Stimulated activated CD8-positive, alpha-beta memory T cell treated with anti-CD3 and anti-CD28 coated beads, Interleukin-4, amount 100 ng/mL, for 24 hours (primary cell): ENCODE measurements at places on chromosomes 1 and 21.

GRCh38 chr21:31133243-31133830 is 95.1 kb upstream of the KRTAP19-8 start:
- no peak for DNase-seq

DNA sequence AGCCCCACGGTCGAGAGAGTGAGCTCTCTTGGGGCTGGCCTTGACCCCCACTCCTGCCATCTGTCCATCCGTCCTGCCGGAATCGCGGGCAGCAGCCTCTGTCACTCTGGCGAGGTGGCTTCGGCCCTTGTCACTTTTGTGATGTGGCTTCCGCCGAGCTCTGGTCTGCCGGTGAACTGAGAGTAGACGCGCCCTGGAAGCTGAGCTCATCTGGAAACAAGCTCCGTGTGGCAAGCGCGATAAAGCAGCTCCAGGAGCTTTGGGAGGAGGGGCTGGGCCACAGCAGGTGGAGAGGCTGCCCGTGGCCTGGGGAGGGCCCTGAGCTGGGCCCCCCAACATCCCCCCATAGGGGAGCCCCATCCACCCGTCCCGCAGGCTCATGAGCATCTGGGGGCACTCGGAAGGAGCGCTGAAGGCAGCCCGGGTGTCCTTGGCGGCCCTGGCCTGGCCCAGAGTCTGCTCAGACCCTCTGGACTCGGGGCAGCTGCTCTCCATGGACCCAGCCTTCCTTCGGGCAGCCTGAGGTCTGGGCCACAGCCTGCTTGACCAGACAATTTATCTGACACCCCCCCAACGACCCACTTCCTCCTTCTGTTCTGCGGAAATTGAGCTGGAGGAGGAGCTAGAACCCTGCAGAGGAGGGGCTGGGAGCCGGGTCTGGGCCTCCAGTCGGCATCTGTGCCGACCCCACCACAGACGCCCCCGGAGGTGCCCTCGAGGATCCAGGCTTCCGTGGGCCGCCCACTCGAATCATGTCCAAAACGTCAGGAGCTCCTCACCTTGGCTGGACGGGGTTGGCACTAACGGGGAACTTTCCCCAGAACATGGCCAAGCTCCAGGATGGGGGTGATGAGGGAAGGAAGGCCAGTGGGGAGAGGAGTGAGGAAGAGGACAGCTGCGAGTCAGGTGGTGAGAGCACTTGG is 59.1 kb downstream of the SLC19A1 start:
- no peak for DNase-seq

DNA sequence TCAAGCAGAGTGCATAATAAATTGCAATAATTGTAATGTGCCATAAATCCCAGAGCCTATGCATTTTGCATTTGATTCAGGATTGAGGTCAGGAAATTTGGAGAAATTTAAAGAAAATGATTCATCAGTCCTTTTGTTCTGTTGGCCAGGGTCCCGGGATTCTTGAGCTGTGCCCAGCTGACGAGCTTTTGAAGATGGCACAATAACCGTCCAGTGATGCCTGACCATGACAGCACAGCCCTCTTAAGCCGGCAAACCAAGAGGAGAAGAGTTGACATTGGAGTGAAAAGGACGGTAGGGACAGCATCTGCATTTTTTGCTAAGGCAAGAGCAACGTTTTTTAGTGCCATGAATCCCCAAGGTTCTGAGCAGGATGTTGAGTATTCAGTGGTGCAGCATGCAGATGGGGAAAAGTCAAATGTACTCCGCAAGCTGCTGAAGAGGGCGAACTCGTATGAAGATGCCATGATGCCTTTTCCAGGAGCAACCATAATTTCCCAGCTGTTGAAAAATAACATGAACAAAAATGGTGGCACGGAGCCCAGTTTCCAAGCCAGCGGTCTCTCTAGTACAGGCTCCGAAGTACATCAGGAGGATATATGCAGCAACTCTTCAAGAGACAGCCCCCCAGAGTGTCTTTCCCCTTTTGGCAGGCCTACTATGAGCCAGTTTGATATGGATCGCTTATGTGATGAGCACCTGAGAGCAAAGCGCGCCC is 8.7 kb downstream of the PROX1 start:
- DNase-seq = no peak

DNA sequence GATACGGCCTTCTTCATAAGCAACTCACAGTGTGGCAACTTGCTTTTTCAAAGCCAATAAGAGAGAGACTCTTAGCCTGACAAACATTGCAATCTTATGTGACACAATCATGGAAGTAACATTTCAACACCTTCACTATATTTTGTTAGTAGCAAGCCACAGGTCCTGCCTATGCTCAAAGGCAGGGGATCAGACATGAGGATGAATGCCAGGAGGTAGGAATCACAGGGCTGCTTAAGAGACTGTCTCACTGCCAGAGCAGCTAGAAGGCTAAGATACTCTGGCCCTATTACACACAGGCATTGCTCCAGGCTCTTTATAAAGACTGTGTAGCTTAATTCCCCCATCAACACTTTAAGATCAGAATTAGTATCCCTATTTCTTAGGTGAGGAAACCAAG is 236.2 kb upstream of the KAZN start:
- DNase-seq = no peak

- no peak for DNase-seq
Measured at GRCh38 chr21:17793246-17794123, 25.7 kb downstream of the C21orf91 start.

DNA sequence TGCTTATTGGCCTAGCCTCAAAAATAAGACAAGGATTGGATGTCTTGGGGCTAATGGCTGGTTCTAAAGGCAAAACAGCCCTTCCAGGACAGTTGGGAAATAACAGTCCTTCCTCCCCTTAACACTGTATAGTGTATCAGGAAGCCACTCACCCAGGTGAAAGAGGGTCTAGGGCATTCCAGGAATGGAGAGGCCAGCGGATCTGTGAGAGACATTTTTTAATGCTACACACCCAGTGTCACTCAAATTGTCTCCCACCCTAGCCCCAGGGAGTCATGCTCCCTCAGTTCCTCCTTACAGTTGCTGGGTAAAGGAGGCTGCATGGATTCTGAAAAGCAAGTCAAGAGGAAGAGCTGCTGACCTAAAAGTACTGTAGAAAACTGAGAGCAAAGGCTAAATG is 24.1 kb upstream of the EXO1 start:
- DNase-seq = no peak

DNA sequence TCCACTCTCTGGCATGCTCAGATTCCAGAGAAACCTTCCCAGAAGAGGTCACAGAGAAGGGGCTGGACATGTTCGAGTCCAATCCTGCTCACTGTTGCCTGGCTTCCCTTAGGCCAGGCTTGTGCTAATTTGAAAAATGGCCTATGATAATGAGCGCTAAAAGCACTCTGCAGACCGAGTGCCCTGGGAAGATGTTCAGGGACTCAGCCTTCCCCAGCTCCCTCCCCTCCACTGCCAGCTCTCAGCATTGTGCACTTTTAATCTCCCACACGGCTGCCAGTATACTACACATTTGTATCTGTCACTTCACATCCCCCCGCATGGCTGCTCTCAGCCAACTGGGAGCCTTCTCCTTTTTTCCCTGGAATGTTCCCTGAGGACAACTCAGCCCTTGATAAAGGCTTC is 24.1 kb downstream of the FAM163A start:
- no peak for DNase-seq
